Calu3 (cell line): ENCODE measurements at places on chromosomes 1 and 21. TPM values are rescaled to one million over a fixed set of nuclear protein-coding genes. Genes with fewer than 3 reads are reported as not detected.

The CACNA1S gene
- not detected in 2 replicates for total RNA-seq

The SNRNP40 gene
- 78.1 and 81.0 TPM in 2 replicates for total RNA-seq

- H3K4me3 ChIP-seq: no peak overlapping the region
- no peak overlapping the region for H3K27ac ChIP-seq
- H3K27me3 ChIP-seq: no peaks in the 10 kb centered on the region
- DNase-seq: no peak
- H3K4me1 ChIP-seq: peaks cover 9% of the 10 kb centered on the region
Measured at GRCh38 chr1:22234476-22235030, 91.7 kb upstream of the WNT4 start.

GRCh38 chr1:67158401-67158800, 7.9 kb upstream of the IL23R start:
- no peaks in the 10 kb centered on the region for H3K4me1 ChIP-seq
- no peak overlapping the region for H3K4me3 ChIP-seq
- H3K27me3 ChIP-seq: peaks cover 43% of the 10 kb centered on the region
- DNase-seq: no peak
- no peak overlapping the region for H3K27ac ChIP-seq
- no peaks in the 10 kb centered on the region for H3K36me3 ChIP-seq

DNA sequence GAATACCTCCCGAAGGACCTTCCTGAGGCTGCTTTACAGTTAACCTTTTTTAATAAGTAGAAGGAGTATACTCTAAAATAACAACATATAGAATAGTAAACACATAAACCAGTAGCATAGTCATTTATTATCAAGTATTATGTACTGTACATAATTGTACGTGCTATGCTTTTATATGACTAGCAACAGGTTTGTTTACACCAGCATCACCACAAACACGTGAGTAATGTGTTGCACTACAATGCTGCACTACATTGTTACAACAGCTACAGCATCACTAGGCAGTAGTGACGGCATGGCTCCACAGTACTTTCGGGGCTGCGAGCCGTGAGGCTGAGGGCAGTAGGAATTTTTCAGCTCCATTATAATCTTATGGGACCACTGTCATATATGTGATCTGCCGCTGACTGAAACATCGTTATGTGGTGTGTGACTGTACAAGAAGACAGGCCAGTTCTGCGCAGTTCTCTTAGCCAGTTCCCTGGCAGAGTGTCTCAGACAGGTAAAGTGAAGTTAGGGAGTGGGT, 82.8 kb upstream of the LRRC8D start:
- no peaks in the 10 kb centered on the region for H3K4me1 ChIP-seq
- H3K36me3 ChIP-seq: no peaks in the 10 kb centered on the region
- peaks cover 22% of the 10 kb centered on the region for H3K27me3 ChIP-seq
- no peak overlapping the region for H3K4me3 ChIP-seq
